ENCODE measurements at places on chromosomes 12 and 14.

- DNase-seq, result no peak
These were observed 31.5 kb downstream of the SLC6A12 start for GRCh38 chr12:182381-182892.

GRCh38 chr12:54744590-54744989 lies 96.4 kb upstream of the DCD start:
- DNase-seq, result no peak

- DNase-seq, result peak; percentile 60
These were observed 4.4 kb downstream of the VDR start for GRCh38 chr12:47900131-47901062.

- DNase-seq, result no peak
These were observed 16.7 kb downstream of the CHGA start for GRCh38 chr14:92939699-92940098.

All from H9 (cell line).